Stimulated activated CD4-positive, alpha-beta T cell treated with anti-CD3 and anti-CD28 coated beads, Interleukin-4, amount 100 ng/mL, for 1 hour (primary cell): ENCODE measurements at places on chromosomes 12 and 14.

- DNase-seq, result no peak
Measured at GRCh38 chr14:54294802-54295201, 102.0 kb upstream of the CDKN3 start.

DNA sequence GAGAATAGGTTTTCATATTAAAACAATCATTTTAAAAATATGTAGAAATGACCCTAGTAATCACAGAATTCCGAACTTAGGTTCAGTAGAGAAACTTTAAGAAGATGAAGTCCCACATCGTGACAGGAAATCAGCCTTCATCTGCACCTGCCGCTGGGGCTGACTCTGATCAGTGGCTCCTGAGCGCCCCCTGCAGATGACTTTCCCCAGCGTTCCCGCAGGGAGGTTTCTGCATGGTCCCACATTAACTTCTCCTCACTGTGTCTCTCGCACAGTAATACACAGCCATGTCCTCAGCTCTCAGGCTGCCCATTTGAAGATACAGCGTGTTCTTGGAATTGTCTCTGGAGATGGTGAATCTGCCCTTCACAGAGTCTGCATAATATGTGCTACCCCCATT is 1131.1 kb downstream of the TMEM121 start:
- peak; percentile 67 for DNase-seq

GRCh38 chr12:43095669-43096280 is 456.2 kb downstream of the ADAMTS20 start:
- DNase-seq, result no peak

- DNase-seq, result peak; percentile 19
Measured at GRCh38 chr12:90953956-90954421, 987 bp downstream of the CCER1 start.

GRCh38 chr12:31317471-31318395 is 8.2 kb downstream of the SINHCAF start:
- no peak for DNase-seq

GRCh38 chr12:59736359-59736758 is 140.5 kb downstream of the SLC16A7 start:
- no peak for DNase-seq

GRCh38 chr14:23568600-23569331 is 1.2 kb upstream of the AP1G2 start:
- DNase-seq, result no peak

DNA sequence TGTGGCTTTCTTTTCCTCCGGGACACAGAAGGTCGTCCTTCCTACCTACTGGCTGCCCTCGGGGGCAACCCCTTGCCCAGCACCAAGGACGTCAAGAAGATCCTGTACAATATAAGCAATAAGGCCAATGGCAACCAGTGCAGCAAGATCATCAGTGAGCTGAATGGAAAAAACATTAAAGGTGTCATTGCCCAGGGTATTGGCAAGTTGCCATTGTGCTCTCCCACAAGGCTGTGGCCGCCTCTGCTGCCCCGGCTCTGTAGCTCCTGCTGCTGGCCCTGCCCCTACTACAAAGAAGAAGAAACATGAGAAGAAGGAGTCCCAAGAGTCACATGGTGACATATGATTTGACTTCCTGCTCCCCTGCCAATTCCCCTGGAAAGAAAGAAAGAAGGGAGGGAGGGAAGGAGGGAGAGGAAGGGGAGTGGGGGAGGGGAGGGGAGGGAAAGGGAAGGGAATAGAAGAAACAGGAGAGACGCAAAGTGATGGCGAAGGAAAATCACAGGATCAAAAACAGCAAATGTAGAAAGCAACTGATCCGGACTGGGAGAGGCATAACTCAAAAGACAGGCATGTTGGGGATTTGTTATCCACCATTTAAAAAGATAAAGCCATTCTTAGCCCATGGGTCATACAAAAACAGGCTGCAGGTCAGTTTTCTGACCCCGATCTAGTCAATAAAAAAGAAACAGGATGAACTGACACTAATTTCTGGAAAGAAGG is 61.3 kb upstream of the RESF1 start:
- DNase-seq, result no peak

- DNase-seq, result no peak
Measured at GRCh38 chr12:31205054-31205453, 120.9 kb downstream of the SINHCAF start.

GRCh38 chr12:11833174-11833895 is 183.9 kb downstream of the ETV6 start:
- DNase-seq, result no peak

- DNase-seq, result no peak
Measured at GRCh38 chr12:49966511-49967041, 4.9 kb downstream of the AQP5 start.

- DNase-seq, result no peak
Measured at GRCh38 chr14:89720076-89720687, 234.3 kb downstream of the EFCAB11 start.

- DNase-seq, result no peak
Measured at GRCh38 chr14:24098229-24098926, 4.3 kb downstream of the PCK2 start.

DNA sequence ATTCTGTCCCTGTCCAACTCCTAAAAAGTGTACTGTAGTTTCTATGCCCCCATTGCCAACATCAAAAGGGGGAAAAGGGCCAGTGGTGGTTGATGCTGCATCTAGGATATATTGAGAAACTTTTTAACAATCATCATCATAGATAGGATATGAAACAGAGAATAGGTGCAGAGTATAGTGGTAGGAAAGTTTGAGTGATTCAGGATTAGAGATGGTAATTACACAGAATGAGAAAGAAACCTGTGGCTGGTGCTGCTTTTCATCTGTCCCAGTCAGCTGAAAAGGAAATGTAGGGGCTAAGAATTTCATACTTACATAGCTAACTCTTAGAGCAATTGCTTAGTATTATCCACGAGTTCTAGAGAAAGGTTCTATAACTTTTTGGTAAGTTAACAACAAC is 67.6 kb downstream of the GTF2A1 start:
- no peak for DNase-seq

GRCh38 chr14:73634011-73634833 is 10.6 kb upstream of the DNAL1 start:
- DNase-seq, result peak; percentile 8

DNA sequence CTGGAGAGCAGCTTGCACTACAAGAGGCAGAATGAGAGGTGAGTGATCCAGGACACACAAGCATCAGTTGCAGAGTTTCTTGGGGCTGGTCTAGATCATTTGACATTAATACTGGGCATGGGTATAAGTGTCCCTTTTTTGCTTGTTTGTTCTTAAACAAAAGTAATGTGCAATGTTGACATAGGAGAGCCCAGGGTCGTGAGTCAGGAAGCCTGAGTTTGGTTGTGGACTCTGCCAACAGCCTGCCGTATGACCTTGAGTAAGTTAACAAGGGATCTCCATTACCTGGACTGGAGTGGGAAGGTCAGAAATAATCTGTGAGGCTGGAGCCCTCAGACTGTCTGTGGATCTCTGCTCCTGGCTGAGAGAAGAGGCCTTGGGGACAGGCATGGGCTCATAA is 170.3 kb downstream of the KCNA5 start:
- DNase-seq, result no peak

DNA sequence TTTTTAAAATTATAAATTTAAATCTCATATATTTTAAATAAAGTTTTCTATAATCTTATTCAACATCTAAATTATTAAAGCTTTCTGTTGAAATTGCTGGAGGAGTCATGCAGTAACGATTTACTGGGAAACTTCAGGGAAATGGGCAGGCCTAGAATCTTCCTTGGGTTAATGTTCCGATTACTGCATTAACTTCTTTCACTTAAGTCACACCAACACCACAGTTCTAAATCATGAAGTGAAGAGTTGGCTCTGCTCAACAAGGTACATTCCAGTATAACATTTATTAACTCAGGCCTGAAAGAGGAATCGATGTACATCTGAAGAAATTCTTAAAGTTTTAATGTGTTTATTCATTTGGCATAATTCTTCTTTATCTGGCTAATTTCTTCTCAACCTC is 244.3 kb downstream of the CCER1 start:
- no peak for DNase-seq

DNA sequence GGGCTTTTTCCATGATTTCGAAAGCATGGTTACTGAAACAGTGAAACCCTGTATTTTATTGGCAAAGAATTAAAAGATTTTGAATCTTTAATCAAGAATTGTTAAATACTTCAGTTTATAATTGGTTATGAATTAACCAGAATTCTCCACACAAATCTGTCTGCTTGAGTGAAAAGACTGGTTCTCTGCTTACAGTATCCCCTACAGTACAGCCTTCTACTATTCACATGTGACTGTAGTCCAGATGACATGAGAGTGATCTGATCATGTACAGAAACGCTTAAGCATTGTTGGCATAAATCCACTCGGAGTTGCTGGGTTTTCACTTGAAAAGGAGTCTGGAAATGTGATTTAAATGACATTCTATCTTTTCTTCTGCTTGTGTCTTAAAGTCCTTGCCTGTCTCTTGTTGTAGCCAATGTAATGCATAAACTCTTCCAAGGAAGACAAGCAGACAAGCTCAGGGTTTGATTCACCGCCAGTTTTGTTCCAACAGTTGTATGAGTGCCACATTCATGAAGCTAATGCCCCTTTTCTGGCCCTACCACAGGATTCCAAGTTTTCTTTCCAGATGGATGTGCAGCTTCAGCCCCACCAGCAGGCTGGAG is 222.0 kb upstream of the LRIG3 start:
- DNase-seq, result no peak

- DNase-seq, result no peak
Measured at GRCh38 chr14:76778546-76779215, 17.4 kb downstream of the VASH1 start.

GRCh38 chr12:113846883-113847755 is 119.0 kb downstream of the RBM19 start:
- no peak for DNase-seq

- DNase-seq, result peak; percentile 39
Measured at GRCh38 chr14:23183479-23183878, at the start of gene SLC7A8. TSS of gene SLC7A8 (minus strand) at chr14:23183660. CDS start at chr14:23182914, 746 bp downstream.

- no peak for DNase-seq
Measured at GRCh38 chr14:44165286-44165685, 341.8 kb downstream of the FSCB start.

- DNase-seq, result no peak
Measured at GRCh38 chr14:83993545-83993944, 1536.4 kb upstream of the FLRT2 start.

DNA sequence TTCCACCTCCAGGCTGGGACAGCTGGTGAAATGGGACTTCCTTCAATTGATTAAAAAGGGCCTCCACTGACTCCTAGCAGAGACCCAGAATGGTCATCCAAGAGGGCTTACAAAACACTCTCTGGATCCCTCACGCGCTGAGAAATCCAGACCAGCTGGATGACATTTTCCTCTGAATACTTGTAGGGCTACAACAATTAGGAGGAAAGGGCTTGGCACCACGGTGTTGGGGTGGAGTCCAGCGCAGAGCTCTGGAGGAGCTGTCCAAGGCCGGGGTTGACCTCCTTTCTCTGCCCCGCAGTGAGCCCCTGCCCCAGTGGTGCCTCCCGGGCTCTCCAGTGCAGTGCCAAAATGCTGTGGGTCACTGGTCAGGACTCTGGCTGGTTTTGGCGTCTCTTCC is 189.0 kb upstream of the CCND2 start:
- DNase-seq, result no peak

DNA sequence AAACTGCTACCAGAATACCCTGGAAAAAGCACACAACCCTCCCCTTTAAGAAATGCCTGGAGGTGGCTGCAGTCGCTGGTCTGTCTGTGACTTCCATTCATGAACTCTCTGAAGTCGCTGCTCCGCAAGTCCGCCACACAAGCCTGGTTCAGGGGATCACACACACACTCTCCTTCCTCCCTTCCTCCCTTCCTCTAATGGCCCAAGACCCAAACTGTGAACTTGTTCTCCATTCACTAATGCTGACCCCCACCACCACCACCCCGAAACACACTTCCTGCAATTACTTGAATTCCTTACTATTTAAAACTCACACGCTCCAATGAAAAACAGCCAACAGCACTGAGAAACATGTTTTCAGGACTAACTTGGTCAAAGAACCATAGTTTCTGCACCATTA is 1.0 kb upstream of the LMO3 start:
- DNase-seq, result no peak

- no peak for DNase-seq
Measured at GRCh38 chr14:64475585-64476273, 10.4 kb downstream of the AKAP5 start.

GRCh38 chr12:113162102-113163029 is 12.8 kb downstream of the CFAP73 start:
- DNase-seq, result no peak

GRCh38 chr14:25351269-25351668 is 301.3 kb upstream of the STXBP6 start:
- DNase-seq, result no peak

- no peak for DNase-seq
Measured at GRCh38 chr14:80776657-80777056, 164.9 kb downstream of the CEP128 start.

- DNase-seq, result no peak
Measured at GRCh38 chr14:21103411-21103709, 2.5 kb downstream of the TMEM253 start.

- no peak for DNase-seq
Measured at GRCh38 chr12:48067250-48067938, 38.5 kb downstream of the SENP1 start.

DNA sequence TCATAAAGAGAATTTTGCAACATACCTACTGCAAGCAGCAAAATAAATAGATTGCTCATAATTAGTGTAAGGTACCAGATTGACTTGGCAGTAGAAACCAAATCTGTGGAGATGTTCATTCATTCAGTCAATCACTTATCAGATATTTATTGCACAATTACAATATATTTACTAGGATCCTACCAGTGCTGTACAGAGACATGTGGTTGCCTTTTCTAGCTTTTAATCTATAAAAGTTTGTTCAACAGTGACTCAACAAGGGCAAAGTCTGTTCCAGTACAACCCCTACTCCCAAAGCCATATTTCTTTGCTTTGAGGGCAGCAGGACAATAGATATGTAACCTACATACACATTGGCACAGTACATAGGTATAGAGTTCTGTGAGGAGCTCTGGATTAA is 27.3 kb downstream of the ABCD2 start:
- no peak for DNase-seq

GRCh38 chr12:47770086-47770726 is 2.8 kb upstream of the SLC48A1 start:
- no peak for DNase-seq

DNA sequence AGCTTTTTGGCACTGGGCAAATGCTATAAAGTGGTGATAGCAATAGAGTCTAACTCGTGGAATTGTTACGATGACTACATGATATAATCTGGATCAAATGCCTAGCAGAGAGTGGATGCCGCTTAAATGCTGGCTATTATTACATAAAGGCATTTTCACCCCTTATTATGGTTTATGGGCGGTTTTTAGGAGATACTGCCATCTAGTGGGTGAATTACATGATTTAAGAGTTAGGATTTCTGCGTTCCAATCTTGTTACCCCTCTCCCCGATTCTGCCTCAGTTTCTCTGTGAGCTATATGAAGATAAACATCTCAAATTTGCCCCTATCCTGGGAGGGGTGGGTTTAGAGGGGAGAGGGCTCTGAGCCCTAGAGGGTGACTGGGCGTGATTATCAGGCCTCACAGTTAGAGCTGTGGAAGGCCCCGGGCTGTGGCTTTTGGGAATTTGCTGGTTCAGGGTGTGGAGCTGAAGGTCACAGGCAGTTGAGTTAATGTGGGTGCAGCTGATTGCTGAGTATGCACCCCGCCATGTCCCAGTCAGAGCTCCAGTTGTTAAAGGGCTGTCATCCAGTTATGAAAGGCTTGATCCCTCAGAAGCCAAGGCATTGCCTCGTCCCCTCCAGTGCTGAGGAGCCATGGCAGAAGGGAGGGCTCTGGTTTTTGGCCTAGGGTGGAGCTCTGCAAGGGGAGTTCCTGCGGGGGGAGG is 14.4 kb downstream of the CLSTN3 start:
- DNase-seq, result no peak

GRCh38 chr12:21659383-21659782 is 1.7 kb upstream of the LDHB start:
- no peak for DNase-seq

GRCh38 chr12:39402922-39403321 is 40.0 kb downstream of the KIF21A start:
- no peak for DNase-seq
